ENCODE measurements at places on chromosomes 7 and 10. TPM values are rescaled to one million over a fixed set of nuclear protein-coding genes. Genes with fewer than 3 reads are reported as not detected.

Gene DRGX
- total RNA-seq, result not detected

DNA sequence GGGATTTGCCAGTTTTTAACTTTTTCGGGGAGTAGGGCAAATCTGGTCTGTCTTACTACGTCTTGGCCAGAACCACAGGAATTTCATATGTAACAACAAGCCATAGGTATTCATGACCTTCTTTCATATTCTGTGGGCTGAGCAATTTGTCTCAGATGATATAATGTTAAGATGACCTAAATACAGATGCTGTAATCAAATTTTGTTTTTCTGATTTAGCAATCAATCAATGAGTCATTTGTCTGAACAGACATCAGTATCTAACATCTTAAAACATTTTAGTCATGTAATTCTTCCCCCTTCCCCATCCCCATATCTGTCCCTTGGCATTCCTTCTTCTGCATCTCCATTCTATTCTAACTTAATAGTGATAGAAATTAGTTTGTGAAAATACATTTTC lies 24.8 kb upstream of the NME8 start:
- H3K27me3 ChIP-seq, result peaks cover 3% of the 10 kb centered on the region
- H3K4me1 ChIP-seq, result no peaks in the 10 kb centered on the region
- H3K4me3 ChIP-seq, result no peak overlapping the region
- H3K36me3 ChIP-seq, result no peaks in the 10 kb centered on the region
- DNase-seq, result no peak
- H3K27ac ChIP-seq, result no peak overlapping the region

- H3K4me1 ChIP-seq, result peaks cover 33% of the 10 kb centered on the region
- H3K27ac ChIP-seq, result no peak overlapping the region
- no peak for DNase-seq
- peak overlapping the region; percentile 79 for H3K4me3 ChIP-seq
Measured at GRCh38 chr10:79068203-79068561, 584 bp upstream of the ZMIZ1 start.

DNA sequence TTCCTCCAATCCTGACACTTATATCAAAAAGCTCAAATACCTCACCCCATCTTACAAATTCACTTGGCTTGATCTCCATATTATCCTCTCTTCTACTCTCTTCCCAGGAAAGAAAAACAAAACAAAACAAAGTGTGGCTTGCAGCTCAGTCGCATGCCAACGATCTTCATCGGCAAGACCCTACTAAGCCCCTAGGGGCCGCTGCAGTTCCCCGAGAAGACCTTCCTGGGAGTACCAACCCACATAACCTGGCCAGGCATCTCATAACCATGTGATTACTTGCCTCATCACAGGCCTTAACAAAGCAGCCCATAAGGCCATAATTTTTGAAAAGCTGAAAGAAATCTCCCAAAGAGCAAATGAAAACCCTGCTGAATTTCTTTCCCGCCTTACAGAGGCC lies 103.7 kb downstream of the ZNF92 start:
- peaks cover 1% of the 10 kb centered on the region for H3K36me3 ChIP-seq
- peaks cover 14% of the 10 kb centered on the region for H3K27me3 ChIP-seq
- H3K4me3 ChIP-seq, result no peak overlapping the region
- no peak overlapping the region for H3K27ac ChIP-seq

DNA sequence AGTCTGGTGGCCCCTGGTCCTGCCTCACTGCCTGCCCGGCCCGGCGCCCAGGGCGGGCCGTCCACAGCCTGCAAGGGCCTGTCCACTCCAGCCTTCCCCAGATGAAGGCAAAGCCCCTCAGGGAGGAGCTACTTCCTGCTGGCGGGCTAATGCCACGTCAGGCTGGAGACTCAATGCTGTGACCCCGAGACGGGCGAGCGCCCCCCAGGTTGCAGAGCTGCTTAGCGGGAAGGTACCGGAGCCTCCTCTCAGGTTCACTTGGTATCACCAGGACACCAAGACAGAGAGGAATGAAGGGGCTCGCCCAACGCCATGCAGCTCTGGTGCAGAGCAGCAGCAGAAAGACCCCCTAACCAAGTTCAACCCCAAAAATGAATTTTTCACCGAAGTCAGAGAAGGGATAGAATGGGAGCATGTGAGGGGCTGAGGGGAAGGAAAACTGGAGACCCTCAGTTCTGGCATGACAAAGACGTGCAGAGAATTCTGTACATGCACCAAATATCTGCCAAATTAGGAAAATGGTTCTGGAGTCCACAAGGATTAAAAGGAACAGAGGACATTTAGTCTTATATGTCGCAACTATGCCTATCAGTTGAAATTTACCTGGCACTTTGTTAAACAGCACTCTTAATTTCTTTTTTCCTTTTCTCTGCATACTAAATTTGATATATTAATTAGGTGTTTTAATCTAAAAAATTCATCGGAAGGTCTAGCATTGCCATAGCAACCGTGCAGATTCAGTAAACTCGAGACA lies 2.8 kb downstream of the STK32C start:
- no peak for DNase-seq
- H3K27ac ChIP-seq, result no peak overlapping the region
- peaks cover 2% of the 10 kb centered on the region for H3K27me3 ChIP-seq
- H3K36me3 ChIP-seq, result no peaks in the 10 kb centered on the region

DNA sequence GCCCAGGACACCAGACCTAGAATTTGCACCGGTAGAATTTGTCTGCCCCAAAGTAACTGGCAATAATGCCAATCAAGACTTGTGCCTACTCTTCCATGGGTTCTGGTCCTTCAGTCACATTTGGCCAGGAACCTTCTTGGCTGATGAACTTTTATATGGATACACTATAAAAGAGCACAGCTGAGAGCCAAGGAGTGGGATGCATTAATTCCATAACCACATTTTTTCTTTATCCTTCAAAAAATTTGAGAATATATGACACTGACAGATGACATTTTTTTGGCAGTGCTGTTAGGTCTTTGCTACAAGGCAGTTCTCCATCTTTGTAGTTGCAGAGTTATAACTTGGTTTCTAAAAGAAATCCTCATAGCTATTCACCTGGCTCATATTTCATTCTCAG lies 129.2 kb upstream of the HDAC9 start:
- no peaks in the 10 kb centered on the region for H3K27me3 ChIP-seq
- H3K4me1 ChIP-seq, result no peaks in the 10 kb centered on the region
- H3K36me3 ChIP-seq, result no peaks in the 10 kb centered on the region
- H3K27ac ChIP-seq, result no peak overlapping the region

- H3K27ac ChIP-seq, result no peak overlapping the region
- peaks cover 5% of the 10 kb centered on the region for H3K27me3 ChIP-seq
- no peaks in the 10 kb centered on the region for H3K4me1 ChIP-seq
- no peak for DNase-seq
- no peak overlapping the region for H3K4me3 ChIP-seq
- no peaks in the 10 kb centered on the region for H3K36me3 ChIP-seq
Measured at GRCh38 chr10:129893104-129894089, 70.7 kb downstream of the EBF3 start.

Gene MYH16
- total RNA-seq, result not detected

- no peaks in the 10 kb centered on the region for H3K36me3 ChIP-seq
- no peak overlapping the region for H3K27ac ChIP-seq
- no peak for DNase-seq
- H3K4me3 ChIP-seq, result no peak overlapping the region
- H3K27me3 ChIP-seq, result peaks cover 4% of the 10 kb centered on the region
Measured at GRCh38 chr10:48238826-48239520, 35.5 kb downstream of the FRMPD2 start.

- DNase-seq, result peak; percentile 68
- no peaks in the 10 kb centered on the region for H3K27me3 ChIP-seq
- no peak overlapping the region for H3K4me3 ChIP-seq
- H3K36me3 ChIP-seq, result peaks cover 12% of the 10 kb centered on the region
- H3K27ac ChIP-seq, result no peak overlapping the region
Measured at GRCh38 chr7:24882989-24883621, 96.9 kb downstream of the OSBPL3 start.

GRCh38 chr10:1716839-1717238 lies 20.5 kb downstream of the ADARB2 start:
- no peak overlapping the region for H3K4me3 ChIP-seq
- H3K36me3 ChIP-seq, result peaks cover 1% of the 10 kb centered on the region
- H3K4me1 ChIP-seq, result peaks cover 4% of the 10 kb centered on the region
- peaks cover 50% of the 10 kb centered on the region for H3K27me3 ChIP-seq
- no peak overlapping the region for H3K27ac ChIP-seq

Gene CPA2
- total RNA-seq, result not detected

DNA sequence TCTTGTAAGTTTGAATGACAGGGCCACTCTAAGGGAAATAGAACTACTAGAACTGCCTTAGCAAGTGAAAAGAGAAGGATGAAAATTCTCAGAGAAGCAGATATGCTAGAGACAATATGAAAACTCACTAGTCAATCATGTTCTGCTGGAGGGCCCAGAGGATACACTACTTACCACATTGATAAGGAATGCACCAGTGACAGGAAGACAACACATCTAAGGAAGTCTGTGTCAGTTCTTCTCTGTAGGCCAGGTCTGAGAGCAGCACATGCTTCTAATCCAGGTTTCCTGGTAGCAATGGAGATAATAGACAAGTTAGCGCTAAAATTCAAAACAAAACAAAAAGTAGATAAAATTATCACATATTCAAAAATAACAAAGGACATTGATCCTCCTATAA lies 235.2 kb upstream of the AKR1E2 start:
- no peak overlapping the region for H3K27ac ChIP-seq
- no peaks in the 10 kb centered on the region for H3K4me1 ChIP-seq
- H3K27me3 ChIP-seq, result peaks cover 1% of the 10 kb centered on the region
- no peaks in the 10 kb centered on the region for H3K36me3 ChIP-seq
- no peak for DNase-seq
- no peak overlapping the region for H3K4me3 ChIP-seq

GRCh38 chr7:27605283-27605682 lies 57.4 kb downstream of the HIBADH start:
- H3K36me3 ChIP-seq, result peaks cover 1% of the 10 kb centered on the region
- H3K27ac ChIP-seq, result no peak overlapping the region
- H3K4me3 ChIP-seq, result no peak overlapping the region
- no peaks in the 10 kb centered on the region for H3K4me1 ChIP-seq
- no peak for DNase-seq
- H3K27me3 ChIP-seq, result no peaks in the 10 kb centered on the region

- no peak for DNase-seq
- no peak overlapping the region for H3K4me3 ChIP-seq
- no peaks in the 10 kb centered on the region for H3K4me1 ChIP-seq
Measured at GRCh38 chr7:157440346-157441022, 103.7 kb downstream of the DNAJB6 start.

- H3K4me3 ChIP-seq, result no peak overlapping the region
- no peaks in the 10 kb centered on the region for H3K36me3 ChIP-seq
- H3K4me1 ChIP-seq, result no peaks in the 10 kb centered on the region
Measured at GRCh38 chr10:98331885-98332284, 63.9 kb upstream of the LOXL4 start.

DNA sequence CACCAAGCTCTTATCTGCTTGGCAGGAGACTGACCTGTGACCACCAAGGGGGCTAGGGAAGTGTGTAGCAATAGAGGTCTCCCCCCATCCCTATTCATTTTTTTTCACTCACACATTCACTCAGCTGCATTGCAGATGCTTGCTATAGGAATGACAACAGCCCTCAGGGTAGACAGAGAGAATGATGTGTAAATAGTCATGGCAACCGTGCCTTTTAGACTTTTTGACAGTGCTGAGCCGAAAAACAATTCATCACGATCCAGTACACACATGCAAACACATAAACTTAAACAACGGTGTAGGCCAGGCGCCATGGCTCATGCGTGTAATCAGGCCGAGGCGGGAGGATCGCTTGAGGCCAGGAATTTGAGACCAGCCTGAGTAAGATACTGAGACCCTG lies 7.6 kb upstream of the ELN start:
- peaks cover 2% of the 10 kb centered on the region for H3K4me1 ChIP-seq
- peaks cover 18% of the 10 kb centered on the region for H3K27me3 ChIP-seq
- no peak overlapping the region for H3K27ac ChIP-seq
- H3K36me3 ChIP-seq, result no peaks in the 10 kb centered on the region

- H3K4me3 ChIP-seq, result no peak overlapping the region
- no peak overlapping the region for H3K27ac ChIP-seq
- no peak for DNase-seq
- H3K4me1 ChIP-seq, result peaks cover 86% of the 10 kb centered on the region
- H3K36me3 ChIP-seq, result peaks cover 5% of the 10 kb centered on the region
- no peaks in the 10 kb centered on the region for H3K27me3 ChIP-seq
Measured at GRCh38 chr10:59868696-59869593, 37.4 kb downstream of the CCDC6 start.

Gene TNRC18
- 43.8 TPM for total RNA-seq

Gene CRTAC1
- total RNA-seq, result not detected

Gene ANKRD30A
- not detected for total RNA-seq

DNA sequence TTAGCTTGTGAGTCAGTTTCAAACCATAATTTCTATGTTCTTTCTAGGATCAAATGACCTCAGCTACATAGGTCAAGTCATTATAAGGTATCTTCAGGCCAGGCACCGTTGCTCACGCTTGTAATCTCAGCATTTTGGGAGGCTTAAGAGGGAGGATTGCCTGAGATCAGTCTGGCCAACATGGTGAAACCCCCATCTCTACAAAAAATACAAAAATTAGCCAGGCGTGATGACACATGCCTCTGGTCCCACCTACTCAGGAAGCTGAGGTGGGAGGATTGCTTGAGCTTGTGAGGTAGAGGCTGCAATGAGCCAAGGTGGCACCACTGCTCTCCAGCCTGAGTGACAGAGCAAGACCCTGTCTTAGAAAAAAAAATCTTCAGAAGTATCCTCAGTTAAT lies 362.3 kb downstream of the GATA3 start:
- no peak overlapping the region for H3K4me3 ChIP-seq
- peaks cover 8% of the 10 kb centered on the region for H3K4me1 ChIP-seq
- H3K27me3 ChIP-seq, result no peaks in the 10 kb centered on the region
- DNase-seq, result no peak

DNA sequence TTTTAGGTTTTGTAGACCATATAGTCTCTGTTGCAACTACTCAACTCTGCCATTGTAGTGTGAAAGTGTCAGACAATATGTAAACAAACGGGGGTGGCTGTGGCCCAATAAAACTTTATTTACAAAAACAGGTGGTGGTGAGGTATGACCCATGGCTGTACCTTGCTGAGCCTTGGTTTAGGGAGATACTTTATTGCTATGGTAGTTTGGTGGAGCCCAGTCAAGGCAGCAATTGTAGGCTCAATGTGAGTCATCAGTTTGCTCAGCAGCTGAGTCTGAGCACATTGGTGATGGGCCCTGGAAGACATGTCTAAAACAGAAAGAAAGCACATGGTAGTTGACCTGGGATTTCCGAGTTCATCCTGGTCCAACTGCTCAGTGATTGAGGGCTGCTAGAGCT lies 242.5 kb downstream of the REEP3 start:
- H3K4me3 ChIP-seq, result no peak overlapping the region
- no peaks in the 10 kb centered on the region for H3K36me3 ChIP-seq
- H3K4me1 ChIP-seq, result no peaks in the 10 kb centered on the region
- no peak for DNase-seq
- peaks cover 4% of the 10 kb centered on the region for H3K27me3 ChIP-seq
- no peak overlapping the region for H3K27ac ChIP-seq

Gene TAS2R4
- 0.40 TPM for total RNA-seq

Gene RAPGEF5
- total RNA-seq, result 0.40 TPM

GRCh38 chr7:3380886-3381685 lies 80.0 kb downstream of the SDK1 start:
- H3K27ac ChIP-seq, result no peak overlapping the region
- no peaks in the 10 kb centered on the region for H3K4me1 ChIP-seq
- H3K27me3 ChIP-seq, result no peaks in the 10 kb centered on the region
- no peaks in the 10 kb centered on the region for H3K36me3 ChIP-seq
- DNase-seq, result no peak

Gene NPM3
- 230 TPM for total RNA-seq
